ENCODE measurements at places on chromosomes 1 and 21.

GRCh38 chr1:43279161-43279560 lies 6.2 kb downstream of the C1orf210 start:
- DNase-seq: no peak

DNA sequence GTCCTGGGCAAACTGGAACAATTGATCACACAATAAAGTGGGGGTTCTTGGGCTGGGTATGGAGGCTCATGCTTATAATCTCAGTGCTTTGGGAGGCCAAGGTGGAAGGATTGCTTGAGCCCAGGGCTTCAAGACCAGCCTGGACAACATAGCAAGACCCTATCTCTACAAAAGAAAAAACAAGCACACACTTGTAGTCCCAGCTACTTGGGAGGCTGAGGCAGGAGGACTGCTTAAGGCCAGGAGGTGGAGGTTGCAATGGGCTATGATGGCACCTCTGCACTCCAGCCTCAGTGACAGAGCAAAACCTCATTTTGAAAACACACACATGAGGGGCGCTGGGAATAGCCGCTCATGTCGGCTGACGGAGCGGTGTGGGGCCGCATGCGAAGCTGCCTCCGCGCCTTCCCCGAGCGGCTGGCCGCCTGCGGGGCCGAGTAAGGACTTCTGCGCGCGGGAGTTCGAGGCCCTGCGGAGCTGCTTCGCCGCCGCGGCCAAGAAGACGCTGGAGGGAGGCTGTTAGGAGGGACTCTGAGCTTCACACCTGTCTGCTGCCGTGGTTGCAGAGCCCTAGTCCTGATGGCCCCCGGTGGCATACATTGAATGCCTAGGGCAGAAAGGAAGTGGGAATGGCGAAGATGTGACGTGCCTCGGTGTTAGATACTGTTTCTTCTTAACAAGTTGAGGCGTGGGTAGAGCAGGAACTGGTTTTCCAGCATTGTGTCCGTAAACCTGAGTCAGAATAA lies 59.5 kb downstream of the ACBD3 start:
- no peak for DNase-seq

DNA sequence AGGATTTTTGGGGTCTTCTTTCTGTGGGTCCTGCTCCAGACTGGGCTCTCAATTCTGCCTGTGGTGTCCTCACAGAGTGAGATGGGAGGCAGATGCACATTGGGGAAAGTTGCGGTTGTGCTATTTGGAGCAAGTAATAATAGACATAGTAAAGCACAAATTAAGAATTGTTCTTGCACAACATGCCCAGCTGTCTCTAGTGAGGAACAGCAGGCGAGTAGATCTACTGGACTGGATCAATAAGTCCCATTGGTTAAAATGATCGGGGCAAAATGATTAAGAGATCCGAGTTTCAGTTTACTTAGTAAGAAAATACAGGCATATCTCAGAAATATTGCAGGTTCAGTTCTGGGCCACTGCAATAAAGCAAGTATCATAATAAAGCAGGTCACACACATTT lies 448.3 kb upstream of the PROX1 start:
- no peak for DNase-seq

DNA sequence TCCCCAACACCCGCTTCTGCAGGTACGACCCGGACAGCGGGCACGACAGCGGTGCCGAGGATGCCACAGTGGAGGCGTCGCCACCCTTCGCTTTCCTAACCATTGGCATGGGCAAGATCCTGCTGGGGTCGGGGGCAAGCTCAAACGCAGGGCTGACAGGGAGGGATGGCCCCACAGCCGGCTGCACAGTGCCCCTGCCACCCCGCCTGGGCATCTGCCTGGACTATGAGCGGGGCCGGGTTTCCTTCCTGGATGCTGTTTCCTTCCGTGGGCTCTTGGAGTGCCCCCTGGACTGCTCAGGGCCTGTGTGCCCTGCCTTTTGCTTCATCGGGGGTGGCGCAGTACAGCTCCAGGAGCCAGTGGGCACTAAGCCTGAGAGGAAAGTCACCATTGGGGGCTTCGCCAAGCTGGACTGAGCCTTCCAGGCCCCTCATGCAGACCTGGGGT lies 10.1 kb downstream of the TRIM46 start:
- DNase-seq: no peak

- no peak for DNase-seq
Measured at GRCh38 chr1:53073868-53074311, 11.9 kb downstream of the PODN start.

Data from GM12864 (cell line).